ENCODE measurements at places on chromosomes 12 and 14. TPM values are rescaled to one million over a fixed set of nuclear protein-coding genes. Genes with fewer than 3 reads are reported as not detected.
A peak's percentile ranks its signal among the peaks of the same experiment; 100 is the strongest.

Gene PIWIL1
- not detected for total RNA-seq

Gene NKX2-1
- total RNA-seq, result not detected

Gene DHRS2
- 0.25 TPM for total RNA-seq

Gene CMTM5
- total RNA-seq, result not detected

Gene SLC25A47
- total RNA-seq, result not detected

Gene MMP14
- 187 TPM for total RNA-seq

Gene NGB
- 1.7 TPM for total RNA-seq

Gene MYL6
- total RNA-seq, result 2,285 TPM

Gene TMPRSS12
- total RNA-seq, result not detected

Gene KERA
- not detected for total RNA-seq

Gene POTEG
- not detected for total RNA-seq

Gene IFNG-AS1
- total RNA-seq, result not detected

Gene PPP4R4
- total RNA-seq, result 6.1 TPM

Gene ABCD2
- total RNA-seq, result 1.5 TPM

Gene RASSF9
- 1.7 TPM for total RNA-seq

GRCh38 chr14:59529189-59529588 lies 44.9 kb downstream of the JKAMP start:
- no peaks in the 10 kb centered on the region for H3K27me3 ChIP-seq
- H3K4me1 ChIP-seq, result no peaks in the 10 kb centered on the region
- H3K36me3 ChIP-seq, result no peaks in the 10 kb centered on the region
- no peak overlapping the region for H3K4me3 ChIP-seq

- H3K27ac ChIP-seq, result peak overlapping the region; percentile 85
- no peaks in the 10 kb centered on the region for H3K36me3 ChIP-seq
- H3K4me3 ChIP-seq, result no peak overlapping the region
- no peak for DNase-seq
- no peaks in the 10 kb centered on the region for H3K27me3 ChIP-seq
- peaks cover 40% of the 10 kb centered on the region for H3K4me1 ChIP-seq
These were observed 36.8 kb upstream of the PLEKHG6 start for GRCh38 chr12:6273541-6274230.

- no peaks in the 10 kb centered on the region for H3K36me3 ChIP-seq
- no peak overlapping the region for H3K4me3 ChIP-seq
- H3K27ac ChIP-seq, result no peak overlapping the region
- H3K27me3 ChIP-seq, result no peaks in the 10 kb centered on the region
- H3K4me1 ChIP-seq, result no peaks in the 10 kb centered on the region
- no peak for DNase-seq
These were observed 24.7 kb downstream of the TMEM63C start for GRCh38 chr14:77206261-77206824.

- H3K27me3 ChIP-seq, result no peaks in the 10 kb centered on the region
- H3K27ac ChIP-seq, result peak overlapping the region; percentile 71
- H3K36me3 ChIP-seq, result no peaks in the 10 kb centered on the region
- no peak overlapping the region for H3K4me3 ChIP-seq
These were observed 148.4 kb downstream of the PRKCH start for GRCh38 chr14:61469781-61470180.

DNA sequence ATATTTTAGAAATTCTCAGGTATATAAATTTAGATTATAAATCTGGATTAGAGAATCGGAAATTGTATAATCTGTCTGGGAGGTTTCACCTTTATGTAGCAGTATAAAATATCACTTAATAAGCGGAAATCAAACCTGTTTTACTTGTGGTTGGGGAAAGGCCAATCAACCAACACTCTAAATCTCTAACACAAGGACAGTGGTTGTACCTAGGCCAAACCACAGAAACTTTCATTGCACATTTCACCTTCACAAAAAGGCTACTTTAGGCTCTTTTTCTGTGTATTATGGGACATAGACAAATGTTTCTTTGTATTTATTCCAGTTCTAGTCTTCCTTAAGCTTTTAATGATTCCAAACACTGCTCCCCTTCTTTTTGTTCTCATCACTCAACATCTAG lies 19.8 kb downstream of the ERH start:
- no peak for DNase-seq
- no peak overlapping the region for H3K27ac ChIP-seq
- no peaks in the 10 kb centered on the region for H3K27me3 ChIP-seq
- H3K4me1 ChIP-seq, result peaks cover 14% of the 10 kb centered on the region

- no peaks in the 10 kb centered on the region for H3K27me3 ChIP-seq
- DNase-seq, result no peak
- peak overlapping the region; percentile 32 for H3K27ac ChIP-seq
- no peak overlapping the region for H3K4me3 ChIP-seq
- peaks cover 56% of the 10 kb centered on the region for H3K4me1 ChIP-seq
These were observed 14.3 kb downstream of the JDP2 start for GRCh38 chr14:75442166-75442565.

- no peaks in the 10 kb centered on the region for H3K36me3 ChIP-seq
- H3K27ac ChIP-seq, result no peak overlapping the region
- H3K27me3 ChIP-seq, result no peaks in the 10 kb centered on the region
- no peaks in the 10 kb centered on the region for H3K4me1 ChIP-seq
These were observed 119.2 kb downstream of the TMTC2 start for GRCh38 chr12:82805812-82806497.

DNA sequence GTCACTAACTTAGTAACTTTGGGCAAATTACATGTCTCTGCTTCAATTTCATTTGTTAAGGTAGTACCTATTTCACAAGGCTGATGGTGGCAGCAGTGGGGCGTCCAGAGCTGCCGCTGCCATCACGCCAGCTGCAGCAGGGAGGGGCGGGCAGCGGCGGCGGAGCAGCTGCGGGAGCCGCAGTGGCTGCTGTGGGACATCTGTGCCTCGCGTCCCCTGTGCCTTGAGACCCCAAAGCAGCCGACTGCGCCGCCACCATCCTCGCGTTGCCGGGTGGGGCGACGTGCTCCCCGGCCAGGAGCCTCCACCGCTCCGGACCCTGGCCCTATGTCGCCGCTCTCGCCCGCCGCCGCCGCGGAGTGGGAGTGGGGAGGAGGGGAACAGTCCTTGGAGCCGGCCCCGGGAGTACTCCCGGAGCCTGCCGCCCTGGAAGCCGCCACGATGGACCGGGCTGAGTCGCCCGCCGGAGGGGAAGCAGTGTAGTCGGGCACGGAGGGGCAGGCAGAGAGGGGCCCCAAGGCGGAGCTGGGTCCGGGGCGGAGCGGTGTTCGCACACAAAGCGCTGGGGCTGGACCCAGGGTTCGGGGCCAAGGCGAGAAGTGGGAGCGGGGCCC lies 51.4 kb downstream of the A2M start:
- no peaks in the 10 kb centered on the region for H3K36me3 ChIP-seq
- H3K4me3 ChIP-seq, result peak overlapping the region; percentile 92
- peaks cover 23% of the 10 kb centered on the region for H3K4me1 ChIP-seq
- no peaks in the 10 kb centered on the region for H3K27me3 ChIP-seq
- DNase-seq, result no peak

- H3K27me3 ChIP-seq, result no peaks in the 10 kb centered on the region
- no peak for DNase-seq
- no peaks in the 10 kb centered on the region for H3K36me3 ChIP-seq
- H3K27ac ChIP-seq, result peak overlapping the region; percentile 64
These were observed 90.8 kb downstream of the EPS8 start for GRCh38 chr12:15698377-15698871.

GRCh38 chr12:111598637-111599452 lies at the start of gene ATXN2:
Gene ATXN2 (minus strand): TSS chr12:111599315. CDS start chr12:111599034, 281 bp downstream.
- H3K27ac ChIP-seq, result peak within 1 kb of the TSS; percentile 95
- DNase-seq, result no peak
- H3K27me3 ChIP-seq, result no peaks in the 10 kb centered on the region
- H3K4me3 ChIP-seq, result peak within 1 kb of the TSS; percentile 65

- H3K4me1 ChIP-seq, result peaks cover 16% of the 10 kb centered on the region
- no peaks in the 10 kb centered on the region for H3K27me3 ChIP-seq
- H3K4me3 ChIP-seq, result no peak overlapping the region
- peak overlapping the region; percentile 62 for H3K27ac ChIP-seq
These were observed 81.1 kb downstream of the PELI2 start for GRCh38 chr14:56199095-56199981.

- no peak overlapping the region for H3K27ac ChIP-seq
- H3K4me1 ChIP-seq, result peaks cover 4% of the 10 kb centered on the region
- H3K4me3 ChIP-seq, result no peak overlapping the region
These were observed 50.3 kb downstream of the SPATS2 start for GRCh38 chr12:49417558-49417957.

DNA sequence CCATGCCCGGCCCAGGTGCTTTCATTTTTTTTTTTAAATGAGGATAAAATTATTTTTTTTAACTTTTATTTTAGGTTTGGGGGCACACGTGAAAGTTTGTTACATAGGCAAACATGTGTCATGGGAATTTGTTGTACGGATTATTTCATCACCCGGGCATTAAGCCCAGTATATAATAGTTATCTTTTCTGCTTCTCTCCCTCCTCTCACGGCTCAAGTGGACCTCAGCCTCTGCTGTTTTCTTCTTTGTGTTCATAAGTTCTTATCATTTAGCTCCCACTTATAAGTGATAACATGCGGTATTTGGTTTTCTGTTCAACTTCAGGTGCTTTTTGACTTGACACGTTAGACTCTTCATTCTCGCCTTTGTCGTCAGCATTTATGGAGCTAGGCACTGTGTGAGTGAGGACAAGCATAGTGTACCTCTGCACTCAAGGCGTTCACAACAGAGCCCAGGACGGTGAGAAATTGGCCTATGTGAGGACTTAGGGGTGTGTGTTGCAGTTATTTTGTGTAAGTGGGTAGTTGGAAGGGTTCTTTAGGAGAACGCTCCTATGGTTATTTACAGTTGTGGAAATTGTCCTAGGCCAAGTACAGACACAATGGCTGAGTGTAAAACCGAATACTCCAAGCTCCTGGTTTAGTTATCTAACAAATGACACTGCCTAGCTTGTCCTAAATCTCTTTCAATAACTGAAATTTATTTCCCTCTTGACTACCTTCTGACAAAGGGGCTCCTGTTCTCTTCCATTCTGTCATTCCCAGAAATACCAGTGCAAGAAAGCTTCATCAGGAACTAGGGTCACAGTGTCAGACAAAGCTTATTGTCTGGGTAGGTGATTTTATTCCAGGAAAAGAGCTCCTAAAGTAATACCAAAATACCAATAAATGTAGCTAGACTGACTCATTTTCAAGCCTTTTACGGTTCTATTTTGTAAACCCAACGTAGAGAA lies 200.5 kb upstream of the PRICKLE1 start:
- no peak overlapping the region for H3K27ac ChIP-seq
- H3K36me3 ChIP-seq, result no peaks in the 10 kb centered on the region
- H3K4me1 ChIP-seq, result no peaks in the 10 kb centered on the region

DNA sequence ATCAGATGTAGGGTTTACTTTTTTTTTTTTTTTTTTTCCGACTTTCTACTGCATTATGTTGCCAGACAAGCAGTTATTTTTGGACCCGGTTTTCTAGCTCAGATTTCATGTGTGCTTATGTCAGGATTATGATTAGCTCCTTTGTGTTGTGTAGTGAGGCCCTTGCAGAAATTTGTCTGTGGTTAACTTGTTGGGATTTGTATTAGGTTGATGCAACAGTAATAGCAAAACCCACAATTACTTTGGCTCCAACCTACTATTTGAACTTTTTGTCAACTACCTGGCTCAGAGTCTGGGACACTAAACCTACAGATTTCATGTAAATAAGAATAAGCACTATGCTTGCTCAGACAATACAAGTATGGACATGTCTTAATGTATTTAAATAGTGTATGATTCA lies 44.1 kb upstream of the KCNJ8 start:
- no peak for DNase-seq
- no peaks in the 10 kb centered on the region for H3K27me3 ChIP-seq
- peaks cover 25% of the 10 kb centered on the region for H3K4me1 ChIP-seq
- H3K4me3 ChIP-seq, result no peak overlapping the region
- no peak overlapping the region for H3K27ac ChIP-seq

- no peak overlapping the region for H3K27ac ChIP-seq
- no peak overlapping the region for H3K4me3 ChIP-seq
- no peak for DNase-seq
- H3K27me3 ChIP-seq, result no peaks in the 10 kb centered on the region
- H3K36me3 ChIP-seq, result no peaks in the 10 kb centered on the region
These were observed 62.1 kb downstream of the ADGRD1 start for GRCh38 chr12:131015581-131016337.

- H3K27ac ChIP-seq, result no peak overlapping the region
- H3K36me3 ChIP-seq, result no peaks in the 10 kb centered on the region
- no peaks in the 10 kb centered on the region for H3K4me1 ChIP-seq
- H3K4me3 ChIP-seq, result no peak overlapping the region
These were observed 78.3 kb upstream of the ATF1 start for GRCh38 chr12:50685641-50686040.

- H3K4me1 ChIP-seq, result no peaks in the 10 kb centered on the region
- no peaks in the 10 kb centered on the region for H3K27me3 ChIP-seq
- no peaks in the 10 kb centered on the region for H3K36me3 ChIP-seq
- H3K27ac ChIP-seq, result no peak overlapping the region
These were observed 19.5 kb upstream of the CMKLR1 start for GRCh38 chr12:108358580-108358965.

DNA sequence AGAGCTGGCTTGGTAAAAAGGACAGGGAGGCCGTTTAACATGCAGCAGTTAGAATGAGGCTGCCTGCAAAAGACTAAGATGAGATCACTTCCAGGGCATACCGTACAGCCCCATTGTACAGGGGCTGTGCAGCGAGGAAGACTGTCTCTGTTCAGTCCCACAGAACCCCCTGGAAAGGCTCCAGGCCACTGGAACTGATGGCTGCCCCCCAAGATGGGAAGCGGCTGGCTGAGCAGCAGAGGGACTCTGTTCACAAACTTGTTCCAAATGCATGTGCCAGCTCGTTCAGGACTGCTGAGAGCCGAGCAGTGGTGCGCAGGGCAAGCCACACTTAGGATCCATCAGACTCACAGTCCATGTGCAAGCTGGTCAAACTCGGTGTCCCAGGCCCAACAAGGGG lies 82.9 kb downstream of the CHGA start:
- no peaks in the 10 kb centered on the region for H3K27me3 ChIP-seq
- no peak overlapping the region for H3K4me3 ChIP-seq
- H3K36me3 ChIP-seq, result no peaks in the 10 kb centered on the region
- peak overlapping the region; percentile 70 for H3K27ac ChIP-seq
- no peak for DNase-seq

DNA sequence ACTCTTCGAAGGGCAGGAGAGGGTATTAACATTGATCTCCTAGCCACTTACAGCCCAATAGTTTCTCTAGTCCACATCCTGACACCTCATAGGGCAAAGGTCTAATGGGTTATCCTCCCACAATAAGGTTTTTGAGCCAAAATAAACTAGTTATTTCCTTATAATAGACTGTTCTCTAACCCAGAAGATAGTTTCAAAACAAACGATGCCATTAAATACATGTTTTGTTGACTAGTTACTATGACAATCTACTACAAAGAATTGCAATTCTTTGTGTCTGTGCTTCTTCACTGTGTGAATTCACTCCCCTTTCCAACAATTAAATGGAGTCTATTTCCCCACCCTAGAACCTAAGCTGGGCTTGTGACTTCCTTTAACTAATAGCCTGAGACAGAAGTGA lies 6.4 kb upstream of the ACTR10 start:
- H3K27ac ChIP-seq, result no peak overlapping the region
- no peaks in the 10 kb centered on the region for H3K27me3 ChIP-seq
- no peak for DNase-seq
- no peak overlapping the region for H3K4me3 ChIP-seq
- no peaks in the 10 kb centered on the region for H3K4me1 ChIP-seq

- no peak overlapping the region for H3K27ac ChIP-seq
- no peak overlapping the region for H3K4me3 ChIP-seq
- no peaks in the 10 kb centered on the region for H3K4me1 ChIP-seq
- H3K36me3 ChIP-seq, result no peaks in the 10 kb centered on the region
- H3K27me3 ChIP-seq, result no peaks in the 10 kb centered on the region
- DNase-seq, result no peak
These were observed 45.0 kb downstream of the SLC24A4 start for GRCh38 chr14:92368001-92368400.

- H3K27ac ChIP-seq, result no peak overlapping the region
- H3K27me3 ChIP-seq, result no peaks in the 10 kb centered on the region
- H3K36me3 ChIP-seq, result no peaks in the 10 kb centered on the region
- DNase-seq, result no peak
These were observed 238.4 kb downstream of the MED13L start for GRCh38 chr12:116039081-116039480.
